AG04449 (cell line): ENCODE measurements at places on chromosomes 2 and 18.

DNA sequence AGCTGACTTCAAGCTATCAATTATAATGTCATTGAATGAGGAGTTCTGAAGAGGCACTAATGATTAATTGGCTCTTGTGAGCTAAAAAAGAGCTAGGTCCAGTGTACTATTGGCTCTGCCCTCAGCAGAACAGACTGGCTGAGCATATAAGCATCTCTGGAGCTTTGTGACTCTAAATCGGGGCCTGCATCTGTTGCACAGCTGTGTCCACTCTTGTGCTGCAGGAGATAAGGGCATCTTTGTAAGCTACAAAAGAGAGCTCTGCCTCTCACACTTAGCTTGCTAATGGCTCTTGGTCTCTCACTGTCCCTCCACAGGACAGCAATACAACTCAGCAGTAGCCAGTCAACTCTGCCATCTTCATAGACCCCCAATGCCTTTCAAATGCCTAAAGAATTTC, 61.5 kb upstream of the L3MBTL4 start:
- DNase-seq = no peak

GRCh38 chr2:13858626-13859025, 773.9 kb upstream of the LRATD1 start:
- DNase-seq = no peak

GRCh38 chr2:172172513-172173173, 69.9 kb upstream of the DLX2 start:
- DNase-seq = no peak

DNA sequence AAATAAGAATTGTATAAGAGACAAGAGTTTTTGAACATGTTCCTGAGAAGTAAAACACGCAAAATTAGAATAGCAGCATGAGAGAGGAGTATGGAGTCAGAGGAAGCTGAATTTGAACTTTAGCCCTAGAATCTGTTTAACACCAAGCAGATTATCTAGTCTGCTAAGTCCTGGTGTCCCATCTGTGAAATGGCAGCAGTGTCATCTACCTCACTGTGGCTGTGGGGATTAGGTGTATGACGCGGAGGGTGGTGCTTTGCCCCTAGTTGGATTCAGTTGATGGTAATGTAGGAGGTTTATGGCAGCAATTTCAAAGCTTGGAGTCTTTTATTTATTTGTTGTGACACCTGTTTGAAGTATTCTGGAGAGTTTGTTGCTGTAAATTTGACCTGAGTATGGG, 79.2 kb downstream of the ZNF532 start:
- DNase-seq = no peak

- no peak for DNase-seq
Measured at GRCh38 chr2:163733956-163734355, 1.9 kb downstream of the FIGN start.

- no peak for DNase-seq
Measured at GRCh38 chr18:38025433-38026038, 459.9 kb upstream of the CELF4 start.

DNA sequence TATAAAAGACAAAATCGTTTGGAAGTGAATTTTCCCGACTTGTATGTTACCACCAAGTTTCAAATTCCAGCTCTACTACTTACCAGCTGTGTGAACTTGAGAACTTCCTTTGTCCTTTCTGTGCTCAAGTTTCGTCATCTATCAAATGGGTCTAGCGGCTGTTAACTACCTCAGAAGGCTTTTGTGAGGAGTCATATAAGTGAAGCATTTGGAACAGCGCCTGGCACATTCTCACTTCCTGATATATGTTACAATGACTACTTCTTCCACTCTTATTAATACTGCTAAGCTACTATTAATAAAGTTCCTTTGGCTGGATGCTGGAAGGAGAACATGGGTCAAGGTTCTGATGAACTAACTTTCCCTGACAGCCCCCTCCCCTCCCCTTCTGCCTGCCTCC, 104.5 kb downstream of the MEIS1 start:
- DNase-seq = peak; percentile 24

GRCh38 chr2:111202266-111203040, 81.7 kb downstream of the BCL2L11 start:
- DNase-seq = no peak

- no peak for DNase-seq
Measured at GRCh38 chr2:113209011-113209645, 35.4 kb downstream of the PSD4 start.

DNA sequence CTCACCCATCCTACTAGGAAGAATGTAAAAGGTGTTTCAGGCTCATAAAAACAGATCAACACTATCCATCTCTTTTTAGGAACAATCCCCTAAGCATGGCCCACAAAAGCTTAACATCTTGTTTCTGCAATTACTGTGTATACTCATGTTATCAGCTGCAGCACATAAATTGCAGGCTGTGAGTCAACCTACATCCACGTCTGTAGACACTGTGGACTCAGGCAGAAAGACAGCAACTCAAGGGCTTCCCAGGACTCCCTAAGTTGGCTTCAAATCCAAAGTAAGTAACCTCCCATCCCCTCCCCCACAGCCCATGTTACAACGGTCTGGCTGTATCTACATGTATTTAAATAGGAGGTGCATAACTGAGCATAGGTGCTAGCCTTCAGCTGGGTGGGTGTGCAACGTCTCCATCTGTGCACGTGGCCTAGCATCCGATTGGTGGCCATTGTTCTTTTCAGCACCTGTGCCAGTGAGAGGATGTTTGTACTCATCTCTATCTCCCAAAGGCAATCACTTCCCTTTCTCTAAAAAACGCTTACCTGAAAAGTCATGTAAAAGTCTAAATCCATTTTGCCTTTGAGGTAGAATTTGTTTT, 30.1 kb downstream of the UXS1 start:
- no peak for DNase-seq

DNA sequence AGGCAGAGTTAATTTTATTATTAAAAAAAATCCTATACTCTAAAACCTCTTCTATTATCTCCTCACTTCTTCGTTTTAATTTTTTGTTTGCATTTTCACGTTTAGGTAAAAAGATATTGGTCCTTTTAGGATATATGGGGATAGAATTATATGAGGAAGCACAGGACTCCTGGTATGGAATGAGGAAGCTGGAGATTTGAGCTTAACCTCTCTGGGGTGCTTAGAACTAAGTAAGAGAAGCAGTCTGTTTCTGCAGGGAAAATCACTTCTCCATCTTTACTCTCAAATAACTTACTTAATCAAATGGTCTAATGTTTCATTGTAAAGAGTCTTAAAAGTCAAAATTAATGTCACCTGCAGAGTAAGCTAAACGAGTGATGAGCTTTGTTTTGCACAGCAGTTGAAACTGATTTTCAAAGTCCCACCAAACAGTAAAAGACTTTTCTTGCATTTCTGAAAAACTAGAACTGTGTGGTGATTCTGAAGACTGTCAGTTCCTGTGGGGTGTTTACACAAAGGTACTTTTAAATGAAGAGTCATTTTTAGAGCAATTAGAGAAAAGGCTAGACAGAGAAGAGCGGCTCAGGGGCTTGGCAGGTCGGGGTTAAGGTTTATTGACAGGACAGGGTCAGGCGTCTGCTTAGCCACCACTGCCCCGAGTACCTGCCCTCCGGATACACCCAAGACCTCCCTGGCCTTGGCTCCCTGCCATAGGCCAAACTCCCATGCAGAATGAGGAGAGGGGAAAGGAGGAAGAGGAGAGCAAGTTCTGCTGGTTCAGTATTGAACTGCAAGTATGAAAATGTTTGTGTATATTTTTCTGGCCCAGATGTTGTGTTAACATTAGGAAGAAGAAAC, 21.6 kb downstream of the METAP1D start:
- no peak for DNase-seq

DNA sequence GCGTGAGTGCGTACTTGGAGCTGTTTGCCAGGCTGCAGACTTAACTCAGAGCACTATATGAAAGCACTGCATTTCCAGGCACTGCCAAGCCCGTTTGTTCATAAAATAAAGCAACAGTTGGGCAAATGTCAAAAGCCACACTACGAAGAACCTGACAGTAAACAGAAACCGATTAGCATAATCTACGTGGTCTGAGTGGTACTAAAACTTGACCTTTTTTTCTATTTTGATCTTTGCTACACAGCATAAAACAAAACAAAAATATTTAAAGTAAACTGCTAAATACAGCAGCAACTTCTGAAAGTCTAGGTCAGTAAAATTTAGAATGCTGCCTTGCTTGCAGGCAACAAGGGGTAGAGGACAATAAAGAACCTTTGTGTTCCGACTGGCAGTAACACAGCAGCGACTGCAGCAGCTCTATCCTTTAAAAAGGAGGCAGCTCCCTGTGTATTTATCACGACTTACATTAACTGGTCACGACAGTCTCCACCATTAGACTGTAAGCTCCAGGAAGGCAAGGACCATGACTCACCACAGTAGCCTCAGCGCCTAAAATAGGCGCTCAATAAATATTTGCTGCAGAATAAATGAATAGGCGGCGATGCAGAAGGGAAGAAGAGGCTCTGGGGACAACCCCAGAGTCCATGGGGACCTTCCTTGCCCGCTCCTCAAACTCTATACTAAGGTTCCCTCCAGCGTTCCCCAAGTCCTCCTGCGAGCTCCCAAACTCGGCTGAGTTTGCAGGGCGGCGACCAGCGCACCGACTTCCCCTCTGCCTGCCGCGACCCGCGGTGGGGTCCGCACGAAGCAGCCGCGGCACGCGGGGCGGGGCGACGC, 902 bp downstream of the SS18 start:
- no peak for DNase-seq

DNA sequence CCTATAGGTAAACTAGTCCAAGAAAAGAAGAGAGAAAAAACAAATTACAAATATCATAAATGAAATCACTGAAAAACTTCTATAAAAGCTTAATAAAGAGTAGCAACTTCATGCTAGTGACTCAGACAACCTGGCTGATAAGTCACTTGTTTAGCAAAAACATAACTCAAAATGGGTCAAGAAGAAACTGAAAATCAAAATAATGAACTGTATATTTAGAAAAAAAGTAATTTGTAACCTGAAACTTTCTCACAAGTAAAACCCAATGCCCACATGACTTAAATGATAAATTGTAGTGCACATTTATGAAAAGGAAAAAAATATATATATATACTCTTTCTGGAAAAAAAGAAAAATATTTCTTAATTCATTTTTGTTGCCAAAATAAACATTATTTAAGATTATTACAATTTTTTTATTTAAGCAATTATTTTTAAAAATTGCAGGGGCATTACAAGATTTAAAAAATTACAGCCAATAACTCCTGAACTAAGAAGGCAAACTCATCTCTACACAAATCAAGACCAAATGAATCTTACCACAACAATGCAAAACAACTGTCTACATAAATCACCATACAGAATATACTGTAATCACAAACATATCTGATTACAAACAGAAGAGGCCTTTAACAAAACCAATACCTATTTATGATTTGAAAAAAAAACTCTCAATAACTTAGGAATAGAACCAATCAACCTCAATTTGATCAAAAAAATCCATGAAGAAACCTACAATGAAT, 406.3 kb downstream of the CDH7 start:
- no peak for DNase-seq

DNA sequence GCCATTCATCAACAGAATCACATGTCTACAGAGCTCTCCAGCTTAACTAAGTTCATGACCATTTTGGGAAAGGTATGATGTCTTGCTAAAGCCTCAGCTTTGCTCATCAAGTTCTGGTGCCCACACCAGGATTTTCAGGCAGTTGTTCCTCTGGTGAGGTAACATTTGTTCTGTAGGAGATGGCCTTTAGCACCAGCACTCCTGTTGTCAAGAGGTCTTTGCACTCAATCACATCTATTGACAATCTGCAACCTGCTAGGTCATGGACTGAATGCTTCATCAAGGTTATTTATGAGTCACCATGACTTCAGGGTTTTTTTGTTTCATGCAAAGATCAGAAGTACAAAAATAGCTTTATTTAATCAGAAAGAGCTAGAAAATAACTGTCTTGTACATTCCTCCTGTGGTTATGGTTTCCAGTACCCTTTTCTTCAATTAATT, 36.6 kb upstream of the VIT start:
- no peak for DNase-seq

DNA sequence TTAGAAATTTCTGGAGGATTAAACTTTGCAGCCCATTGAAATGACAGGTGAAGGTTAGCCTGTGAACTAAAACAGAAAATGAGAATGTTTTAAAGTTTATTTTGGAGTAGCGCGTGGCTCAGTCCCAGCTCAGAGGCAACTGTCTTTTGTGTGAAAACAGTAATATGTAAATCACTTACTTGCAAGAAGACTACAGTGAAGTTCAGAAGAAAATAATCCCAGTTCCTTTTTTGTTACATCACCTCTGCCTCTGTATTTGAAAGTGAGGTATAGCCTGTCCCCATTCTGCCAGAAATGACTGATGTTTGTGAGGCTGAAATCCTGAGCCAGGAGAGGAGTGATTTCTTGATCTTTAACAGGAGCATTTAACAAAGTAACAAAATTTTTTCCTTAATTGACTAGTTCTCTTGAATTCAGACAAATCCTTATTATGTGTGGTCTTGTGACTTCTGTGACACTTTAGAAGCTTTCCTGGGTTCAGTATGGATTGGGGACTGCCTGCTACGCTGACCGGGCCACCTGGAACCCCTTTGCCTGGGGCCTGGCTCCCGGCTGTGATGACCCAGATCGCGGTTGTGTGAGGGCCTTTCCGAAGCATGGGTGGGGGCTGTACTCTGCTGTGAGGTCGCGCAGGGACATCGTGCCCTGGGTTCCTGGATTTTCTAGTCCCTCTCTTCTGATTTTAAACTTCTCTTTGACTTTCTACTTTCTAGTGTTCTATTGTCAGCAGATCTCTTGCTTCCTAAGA, 24.3 kb downstream of the TRAPPC12 start:
- no peak for DNase-seq

DNA sequence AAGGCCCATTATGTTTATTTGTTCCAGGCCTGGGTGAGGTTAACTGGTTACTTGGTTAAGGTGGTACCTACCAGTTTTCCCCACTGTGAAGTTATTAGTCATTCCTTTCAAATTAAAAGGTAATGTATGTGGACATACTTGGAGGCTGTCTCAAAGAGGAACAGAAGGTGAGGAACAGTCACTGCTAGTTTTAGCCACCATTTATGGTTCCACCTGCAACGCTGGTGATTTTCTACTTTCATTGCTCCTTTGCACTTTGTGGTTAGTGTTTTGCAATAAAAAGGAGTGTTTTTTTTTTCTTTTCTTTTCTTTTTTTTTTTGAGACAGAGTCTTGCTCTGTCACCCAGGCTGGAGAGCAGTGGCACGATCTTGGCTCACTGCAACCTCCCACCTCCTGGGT, 6.1 kb upstream of the ST6GAL2 start:
- DNase-seq = no peak
